ENCODE measurements at places on chromosomes 7 and 10.

- no peak for DNase-seq
These were observed 10.5 kb downstream of the SEMA3C start for GRCh38 chr7:80908360-80908797.

- peak; percentile 47 for DNase-seq
These were observed 989 bp downstream of the SRPK2 start for GRCh38 chr7:105387508-105388355.

- DNase-seq: no peak
These were observed 481.8 kb upstream of the GHITM start for GRCh38 chr10:83657487-83657886.

GRCh38 chr10:46240684-46241565 lies 45.9 kb upstream of the ANTXRL start:
- DNase-seq: no peak

DNA sequence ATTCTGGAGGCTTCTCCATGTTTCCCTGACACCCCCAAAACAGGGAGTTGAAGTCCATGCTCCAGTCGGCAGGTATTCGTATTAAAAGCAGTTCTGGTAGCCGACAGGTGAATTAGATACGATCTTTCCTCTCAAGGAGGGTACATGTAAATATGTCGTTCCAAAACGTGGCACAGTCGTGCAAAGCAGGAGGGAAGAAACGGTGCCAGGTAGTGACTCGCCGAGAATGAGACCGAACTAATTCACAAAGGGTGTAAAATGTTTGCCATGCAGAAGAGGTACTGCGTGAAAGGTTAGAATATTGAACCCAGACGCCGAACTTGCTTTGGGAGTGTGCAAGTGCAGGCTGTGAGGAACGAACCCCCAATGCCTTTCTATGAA lies 483 bp downstream of the EDRF1 start:
- no peak for DNase-seq

- DNase-seq: peak; percentile 22
These were observed 2.6 kb downstream of the CXCL12 start for GRCh38 chr10:44382131-44382858.

- no peak for DNase-seq
These were observed 754.7 kb downstream of the GRID1 start for GRCh38 chr10:85611746-85612377.

- DNase-seq: no peak
These were observed 11.9 kb downstream of the ZCCHC24 start for GRCh38 chr10:79433324-79434222.
